Right cardiac atrium (tissue), 5 donors: ENCODE measurements at places on chromosomes 1 and 21. TPM values are rescaled to one million over a fixed set of nuclear protein-coding genes. Genes with fewer than 3 reads are reported as not detected.

DNA sequence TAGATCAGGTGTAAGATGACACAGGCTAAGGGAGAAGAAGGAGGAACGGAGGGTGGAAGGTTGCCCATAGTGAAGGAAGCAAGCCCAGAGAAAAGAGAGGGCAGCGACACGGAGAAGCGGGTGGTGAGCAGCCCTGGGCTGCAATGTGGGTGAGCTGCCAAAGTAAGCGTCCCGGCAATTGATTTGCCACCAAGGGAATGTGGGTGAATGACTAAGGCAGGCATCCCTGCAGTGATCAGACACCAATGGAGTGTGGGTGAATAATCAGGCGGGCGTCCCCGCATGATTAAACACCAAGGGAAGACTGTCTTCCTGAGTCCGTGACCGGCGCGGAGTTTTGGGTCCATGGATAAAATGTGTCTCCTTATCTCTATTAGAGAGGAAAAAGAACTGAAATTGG lies 79.6 kb downstream of the UCHL5 start:
- no peak for DNase-seq

- DNase-seq, result no peak
Measured at GRCh38 chr1:7346600-7347570, 424.2 kb upstream of the VAMP3 start.

- DNase-seq, result peak; percentile 9
Measured at GRCh38 chr1:16719571-16720350, 20.6 kb upstream of the RNU1-4 start.

DNA sequence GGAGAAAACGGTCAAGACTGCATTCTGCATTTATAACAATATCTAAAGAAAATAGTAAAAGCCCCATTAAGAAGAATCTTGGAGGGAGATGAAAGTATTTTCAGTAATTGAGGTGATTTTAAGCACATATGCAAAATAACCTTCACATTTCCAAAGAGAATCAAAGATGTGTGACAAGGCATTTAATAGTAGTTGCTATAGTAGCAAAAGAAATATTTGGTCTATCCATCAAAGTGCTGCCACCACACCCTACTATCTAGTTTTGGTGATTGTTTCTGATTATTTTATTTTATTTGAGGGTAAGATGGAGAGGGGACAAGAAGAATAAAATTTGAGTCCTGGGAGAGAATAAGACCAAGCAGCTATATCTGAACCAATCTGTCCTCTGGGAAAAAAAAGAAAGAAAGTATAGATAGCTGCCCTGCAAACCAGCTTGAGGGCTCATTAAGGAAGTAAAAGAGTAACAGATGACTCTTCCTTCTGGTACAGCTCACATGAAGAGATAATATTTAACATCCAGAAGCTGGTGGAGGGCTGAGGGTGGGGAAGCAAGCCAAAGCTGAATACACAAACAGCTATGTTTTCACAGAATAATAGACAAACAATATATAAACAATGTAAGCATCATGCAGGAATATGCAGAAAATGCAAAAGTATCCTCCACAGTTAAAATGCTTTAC lies 47.2 kb upstream of the RASAL2 start:
- DNase-seq, result no peak

DNA sequence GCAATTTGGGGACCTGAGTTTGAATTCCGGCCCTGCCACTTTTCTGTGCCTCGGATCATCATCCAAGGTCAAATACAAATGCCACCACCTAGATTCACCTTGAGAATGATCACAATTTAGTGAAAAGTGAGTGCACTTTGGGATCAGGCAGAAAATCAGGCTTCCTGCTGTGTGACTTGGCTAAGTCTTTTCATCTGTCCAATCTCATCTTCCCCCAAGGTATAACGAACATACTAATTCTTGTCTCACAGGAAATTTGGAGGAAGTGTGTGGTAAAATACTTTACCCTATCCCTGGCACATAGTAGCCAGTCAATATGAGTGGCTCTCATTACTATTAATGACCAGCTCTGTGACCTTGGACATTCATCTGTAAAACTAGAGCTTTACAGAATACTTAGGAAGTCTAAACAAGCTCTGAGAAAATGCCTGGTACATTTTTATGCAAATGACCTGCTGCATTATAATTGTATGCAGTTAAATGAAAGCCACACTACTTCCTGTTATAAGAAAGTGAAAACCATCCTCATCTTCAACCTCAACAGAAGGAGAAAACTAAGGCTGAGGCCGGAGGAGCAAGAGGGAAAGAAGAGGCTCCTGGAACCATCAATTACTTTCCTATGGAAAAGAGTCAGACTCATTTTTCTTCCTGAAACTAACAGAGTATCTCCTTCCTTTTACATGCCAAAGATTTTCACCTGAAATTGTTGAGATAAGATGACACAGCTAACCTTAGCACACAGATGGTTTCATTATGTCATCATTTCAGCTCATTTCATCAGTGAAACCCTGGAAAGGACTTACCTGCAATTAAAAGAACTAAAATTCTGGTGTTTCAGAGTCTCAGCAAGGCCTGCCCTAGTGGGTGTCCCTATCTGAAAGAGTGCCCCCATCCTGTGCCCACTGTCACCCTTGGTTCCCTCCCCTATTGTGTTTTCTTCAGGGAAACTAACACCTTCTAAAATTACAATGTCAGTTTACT lies 32.6 kb upstream of the RGS8 start:
- no peak for DNase-seq

DNA sequence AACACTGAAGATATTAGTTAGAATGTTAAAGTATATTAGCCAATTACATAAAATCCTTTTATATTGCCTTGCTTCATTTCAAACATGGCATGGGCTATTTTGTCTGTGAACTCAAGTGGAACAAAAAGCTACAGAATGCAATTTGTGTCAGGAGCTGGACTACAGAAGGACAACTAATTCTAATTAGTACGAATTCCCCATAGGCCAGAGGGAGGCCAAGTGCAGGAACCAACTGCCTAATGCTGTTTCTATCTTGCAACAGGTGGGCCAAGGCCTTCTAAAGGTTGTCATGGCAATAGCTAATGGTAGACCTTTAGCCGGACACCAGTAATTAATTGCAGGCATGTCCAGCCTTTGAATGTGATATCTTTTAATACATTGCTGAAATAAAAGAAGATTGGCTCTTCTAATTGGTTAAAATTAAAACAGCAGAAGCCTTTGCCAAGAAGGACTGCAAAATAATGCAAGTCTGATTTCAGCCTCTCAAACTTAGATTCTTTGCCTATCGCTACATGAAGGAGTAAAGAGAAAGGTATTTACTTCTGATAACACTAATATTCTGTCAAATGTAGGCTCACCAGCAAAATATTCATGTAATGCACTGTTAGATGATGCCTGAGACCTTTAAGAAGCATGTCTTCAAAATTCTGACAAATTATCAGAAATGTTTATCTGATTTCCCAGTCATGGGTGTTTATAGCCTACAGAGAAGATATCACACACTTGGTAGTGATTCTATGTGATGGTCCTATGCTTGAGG lies 232.1 kb downstream of the LMO4 start:
- no peak for DNase-seq

DNA sequence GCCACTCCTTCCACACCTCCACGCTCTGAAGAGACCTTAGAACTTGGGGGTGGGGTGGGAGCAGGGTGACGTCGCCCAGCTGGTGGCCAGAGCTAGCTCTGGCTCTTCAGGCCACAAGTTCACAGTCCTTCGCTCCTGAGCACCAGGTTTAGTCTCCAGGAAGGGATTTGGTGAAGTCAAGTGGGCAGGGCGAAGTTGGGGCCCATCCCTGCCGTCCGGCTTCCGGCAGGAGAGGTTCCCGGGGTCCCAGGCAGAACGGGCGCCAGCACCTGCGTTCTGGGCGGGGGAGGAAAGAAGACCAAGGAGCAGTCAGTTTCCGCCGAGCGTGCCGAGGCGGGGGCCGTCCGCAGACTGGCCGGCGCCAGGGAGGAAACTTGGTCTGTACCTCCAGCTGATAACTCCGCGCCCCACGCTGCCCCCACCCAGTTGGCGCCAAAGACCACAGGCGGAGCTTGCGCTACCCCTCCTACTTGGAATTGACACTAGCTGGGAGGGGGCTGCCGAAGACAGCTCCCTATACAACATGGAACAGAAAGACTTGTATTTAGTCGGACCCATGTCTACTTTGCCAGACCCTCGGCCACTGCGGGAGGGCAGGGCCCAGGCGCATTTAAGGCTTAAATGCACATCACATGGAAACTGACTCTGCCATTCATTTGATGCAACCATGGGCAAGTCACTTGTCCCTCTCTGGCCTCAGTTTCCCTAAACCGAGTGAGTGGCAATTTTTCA lies 995 bp downstream of the ID3 start:
- DNase-seq, result peak; percentile 83

GRCh38 chr1:210464519-210465039 lies 135.9 kb downstream of the HHAT start:
- peak; percentile 51 for DNase-seq

- DNase-seq, result no peak
Measured at GRCh38 chr1:245822996-245823395, 668.2 kb downstream of the KIF26B start.

DNA sequence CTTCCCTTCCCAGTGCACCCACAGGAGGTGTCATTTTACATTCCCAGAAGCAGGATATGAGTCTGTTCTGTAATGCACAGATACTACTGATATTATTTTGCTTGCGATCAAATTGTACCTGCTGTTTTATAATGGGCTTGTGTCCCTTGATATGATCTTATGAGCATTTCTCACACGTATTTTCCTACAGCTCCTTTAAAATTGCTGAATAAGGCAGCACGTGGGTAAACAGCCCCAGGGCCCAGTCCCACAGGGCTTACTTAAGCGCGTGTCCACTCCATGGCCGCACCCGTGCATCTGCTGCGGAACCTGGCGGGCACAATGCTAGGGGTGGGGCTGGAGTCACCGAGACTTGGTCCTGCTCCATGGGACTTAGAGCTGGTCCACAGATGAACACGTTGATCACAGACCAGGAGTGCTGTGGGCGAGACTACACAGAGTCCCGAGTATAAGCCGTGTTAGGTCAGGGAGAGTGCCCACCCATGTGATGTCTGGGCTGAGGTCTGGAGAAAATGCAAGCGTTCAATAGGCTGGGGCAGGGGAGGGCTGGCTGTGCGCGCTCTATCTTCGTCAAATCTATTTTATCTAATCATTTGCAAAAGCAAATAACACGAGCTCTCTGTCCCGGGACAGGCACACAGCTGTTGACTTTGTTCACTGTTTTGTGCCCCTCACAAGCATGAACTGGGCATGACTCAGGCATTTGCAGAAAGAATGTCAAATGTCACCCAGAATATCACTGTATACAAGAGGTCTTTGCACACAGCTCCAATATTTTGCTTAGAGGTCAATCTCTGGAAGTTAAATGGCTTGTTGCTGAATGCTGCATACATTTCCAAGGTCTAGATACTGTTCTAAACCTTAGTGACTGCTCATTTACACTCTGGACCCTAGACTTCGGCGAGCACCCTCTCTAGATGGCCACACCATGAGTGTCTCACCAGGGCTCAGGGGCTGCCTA lies 119.3 kb downstream of the CRYAA start:
- DNase-seq, result peak; percentile 8

OPRD1 gene
- not detected for total RNA-seq

PADI2 gene
- 0.25 TPM for total RNA-seq

- DNase-seq, result no peak
Measured at GRCh38 chr21:32978331-32979270, 47.1 kb upstream of the OLIG2 start.

GRCh38 chr1:228691926-228692325 lies 43.4 kb upstream of the RHOU start:
- DNase-seq, result no peak

DNA sequence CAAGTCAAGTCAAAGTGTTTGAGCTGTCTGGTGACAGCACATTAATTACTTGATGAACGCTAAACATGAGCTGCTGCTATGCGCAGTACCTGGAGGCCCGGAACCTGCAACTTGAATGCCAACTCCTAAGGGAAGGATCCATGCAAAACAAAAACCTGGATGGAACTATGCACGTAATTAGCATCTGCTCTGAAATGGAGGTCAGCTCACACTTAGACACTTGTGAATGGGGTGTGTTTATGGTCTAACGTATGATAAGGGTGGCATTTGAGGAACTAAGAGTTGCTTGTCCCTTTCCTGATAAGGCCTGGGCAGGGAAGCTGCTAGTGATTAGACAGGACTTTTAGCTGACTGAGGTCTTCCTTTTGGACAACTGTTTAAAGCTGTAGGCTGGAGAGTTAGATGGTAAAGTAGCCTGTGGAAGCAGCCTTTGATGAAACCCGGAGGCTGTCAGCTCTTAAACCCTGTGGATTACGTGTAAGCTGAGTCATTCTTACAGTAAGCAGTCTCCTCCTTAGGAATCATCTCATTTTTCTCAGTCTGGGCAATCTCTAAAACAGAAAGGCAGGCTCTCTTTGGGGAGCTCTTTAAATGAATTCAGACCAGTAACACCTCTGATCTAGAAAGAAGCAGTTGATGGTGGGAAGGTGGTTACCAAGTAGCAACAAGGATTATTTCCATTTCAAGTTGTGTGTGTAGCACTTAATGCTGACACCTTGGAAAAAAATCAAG lies 6.8 kb downstream of the TENT5C start:
- DNase-seq, result no peak
